ENCODE measurements at places on chromosomes 5 and 9. TPM values are rescaled to one million over a fixed set of nuclear protein-coding genes. Genes with fewer than 3 reads are reported as not detected.

LCN1 gene
- not detected for total RNA-seq

SMIM33 gene
- total RNA-seq: not detected

CCDC152 gene
- total RNA-seq: 0.81 TPM

ADAMTS12 gene
- total RNA-seq: 4.6 TPM

DRD1 gene
- total RNA-seq: 0.16 TPM

BARX1 gene
- 0.29 TPM for total RNA-seq

CBY3 gene
- total RNA-seq: 1.4 TPM

INSYN2B gene
- total RNA-seq: 0.31 TPM

STC2 gene
- 23.4 TPM for total RNA-seq

Data from motor neuron (in vitro differentiated cells).